ENCODE measurements at places on chromosomes 4 and X. TPM values are rescaled to one million over a fixed set of nuclear protein-coding genes. Genes with fewer than 3 reads are reported as not detected.

The ASB12 gene
- total RNA-seq, result not detected

The PAGE2B gene
- total RNA-seq, result not detected

- DNase-seq, result no peak
Measured at GRCh38 chrX:78658845-78659744, at the start of gene RTL3. Gene RTL3 (minus strand): TSS chrX:78659328. CDS start chrX:78658420, 908 bp downstream.

- peak; percentile 39 for DNase-seq
Measured at GRCh38 chrX:74179071-74179470, 124.9 kb upstream of the ZCCHC13 start.
